ENCODE measurements at places on chromosomes 7 and 10.
A peak's percentile ranks its signal among the peaks of the same experiment; 100 is the strongest.

DNA sequence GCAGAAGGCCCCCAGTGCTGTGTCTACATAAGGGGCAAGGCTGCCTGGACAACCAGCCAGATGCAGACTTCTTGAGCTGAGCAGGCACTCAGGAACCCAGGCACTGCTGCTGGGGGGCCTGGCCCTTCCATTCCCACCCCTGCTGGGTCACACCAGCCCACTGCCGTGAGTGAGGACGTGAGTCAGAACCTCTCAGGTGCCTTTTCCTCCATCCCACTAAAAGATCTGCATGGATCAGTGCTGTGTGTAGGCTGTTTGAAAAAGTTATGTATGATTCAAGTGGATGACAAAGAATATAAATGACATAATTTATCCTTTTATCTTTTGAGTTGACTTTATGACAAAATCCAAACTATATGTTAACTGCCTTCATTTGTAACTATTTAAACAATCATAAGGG lies 499.3 kb downstream of the INHBA start:
- DNase-seq: no peak

- DNase-seq: no peak
These were observed 633 bp upstream of the EBLN1 start for GRCh38 chr10:22218448-22218847.

DNA sequence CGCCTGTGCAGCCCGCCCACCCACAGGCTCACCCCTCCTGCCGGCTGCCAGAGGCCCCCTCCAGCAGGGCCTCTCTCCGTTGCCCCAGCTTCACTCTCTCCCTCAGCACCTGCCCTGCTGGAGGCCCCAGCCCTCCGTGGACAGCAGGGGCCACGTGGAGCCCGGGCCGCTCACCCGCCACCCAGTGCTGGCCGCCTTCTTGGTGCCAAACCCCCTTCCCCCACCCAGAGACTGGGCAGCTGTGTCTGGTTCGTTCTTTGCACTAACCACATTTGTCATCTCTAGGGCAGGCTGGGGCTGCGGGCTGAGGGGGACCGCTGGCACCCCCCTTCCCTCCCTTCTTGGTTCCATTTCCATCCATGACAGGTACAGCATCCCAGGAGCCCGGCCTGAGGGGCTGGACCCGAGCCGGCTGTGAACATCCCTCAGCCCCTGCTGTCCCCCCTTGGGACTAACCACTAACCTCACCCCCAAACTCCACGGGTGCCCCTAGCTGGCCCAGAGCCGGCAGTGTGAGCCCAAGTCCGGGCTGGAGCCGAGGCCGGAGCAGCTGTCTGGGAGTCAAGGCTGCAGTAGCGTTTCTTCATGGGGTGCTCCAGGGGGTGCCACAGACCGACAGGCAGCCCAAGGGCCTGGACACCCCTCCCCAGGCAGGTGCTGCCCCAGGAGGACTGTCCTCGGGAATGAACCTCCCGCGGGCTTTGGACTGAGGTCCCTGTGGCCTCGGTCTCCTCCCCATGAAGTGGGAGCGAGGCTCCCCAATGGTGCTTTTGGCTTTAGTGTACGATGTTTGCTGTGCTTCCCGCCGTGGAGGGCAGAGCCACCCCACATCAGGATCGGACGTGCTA lies 25.5 kb upstream of the AMZ1 start:
- DNase-seq: peak; percentile 76

GRCh38 chr10:77497748-77498147 lies 139.9 kb downstream of the KCNMA1 start:
- no peak for DNase-seq

All from left lobe of liver (tissue), 2 donors.